ENCODE measurements at places on chromosomes 5 and 9. TPM values are rescaled to one million over a fixed set of nuclear protein-coding genes. Genes with fewer than 3 reads are reported as not detected.

DNA sequence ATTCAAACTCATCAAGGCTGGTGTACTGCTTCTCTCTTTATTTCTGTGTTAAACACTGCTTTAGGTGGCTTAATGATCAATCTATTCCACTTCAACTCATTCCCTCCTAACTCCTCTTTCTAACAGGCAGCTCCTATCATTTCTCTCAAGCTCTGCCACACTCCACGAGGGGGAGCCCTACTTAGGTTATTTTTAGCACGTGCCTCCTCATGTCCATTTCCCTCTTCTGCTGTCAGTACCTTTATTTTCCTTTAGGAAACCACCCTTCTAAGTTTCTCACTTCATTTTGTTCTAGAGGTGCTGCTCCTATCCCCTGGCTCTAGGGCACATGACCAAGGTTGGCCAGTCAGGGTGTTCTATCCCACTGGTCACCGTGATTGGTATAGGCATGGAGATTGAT lies 6.7 kb upstream of the BRINP1 start:
- H3K4me3 ChIP-seq: no peak overlapping the region
- no peaks in the 10 kb centered on the region for H3K4me1 ChIP-seq
- H3K36me3 ChIP-seq: no peaks in the 10 kb centered on the region
- DNase-seq: no peak

DNA sequence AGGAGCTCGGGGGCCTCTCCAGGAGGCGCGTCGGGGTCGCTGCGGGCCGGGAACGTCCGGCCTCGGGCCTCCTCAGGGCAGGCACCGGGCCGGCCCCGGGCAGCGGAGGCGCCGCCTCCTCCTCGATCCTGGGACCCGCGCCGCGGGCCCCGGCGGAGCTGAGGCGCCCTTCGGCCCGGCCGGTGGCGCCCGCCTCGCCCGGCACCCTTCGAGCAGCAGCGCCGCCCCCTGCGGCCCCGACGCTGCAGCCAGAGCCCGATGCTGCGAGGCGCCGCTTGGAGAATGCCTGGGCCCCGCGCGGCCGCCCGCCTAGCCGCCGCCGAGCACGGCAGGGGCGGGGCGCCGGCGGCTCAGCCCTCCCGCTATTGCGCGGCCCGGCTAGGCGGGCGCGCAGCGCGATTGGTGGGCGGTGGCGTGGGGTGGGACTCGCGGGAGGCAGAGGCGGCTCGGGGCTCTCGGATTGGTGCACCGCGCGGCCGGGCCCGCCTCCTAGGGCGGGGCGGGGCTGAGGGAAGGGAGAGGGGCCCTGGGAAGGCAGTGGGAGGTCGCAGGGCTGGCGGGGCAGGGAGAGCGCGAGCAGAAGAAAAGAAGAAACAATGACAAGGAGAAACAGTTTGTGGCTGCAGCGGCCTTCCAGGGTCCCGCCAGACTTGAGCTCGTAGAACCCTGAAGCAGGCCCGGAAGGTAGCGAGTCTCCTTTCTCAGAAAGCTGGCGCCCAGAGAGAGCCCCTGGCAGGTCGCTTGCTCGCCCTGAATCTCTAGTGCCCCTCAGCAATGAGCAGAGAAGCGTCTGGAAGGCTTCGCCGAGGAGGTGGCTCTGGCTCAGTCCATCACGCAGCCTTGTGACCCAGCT lies at the start of gene EEIG1:
Gene EEIG1 (minus strand): TSS at position 284 of the 853 bp plus-strand sequence. CDS start 852 bp downstream, outside the sequence.
- peaks cover 50% of the 10 kb centered on the region for H3K4me1 ChIP-seq
- H3K36me3 ChIP-seq: no peaks in the 10 kb centered on the region
- H3K27ac ChIP-seq: peak within 1 kb of the TSS; percentile 88

DNA sequence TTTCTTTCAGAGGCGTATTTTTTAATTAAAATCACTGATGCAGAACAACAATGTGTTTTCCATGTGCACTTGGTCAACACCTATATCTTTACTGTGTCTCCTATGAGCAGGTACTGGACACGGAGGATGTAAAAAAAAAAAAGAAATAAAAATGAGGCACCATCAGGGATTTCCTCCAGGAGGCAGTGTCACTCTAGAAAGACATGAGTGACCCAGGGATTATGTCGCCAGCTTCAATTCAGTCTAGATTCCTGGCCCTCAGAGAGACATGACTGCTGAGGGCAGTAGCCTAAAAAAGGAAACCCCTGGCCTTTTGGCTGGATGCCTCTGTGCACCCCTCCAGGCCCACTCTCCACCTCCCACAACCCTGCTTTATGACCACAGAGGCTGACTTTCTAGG lies 18.3 kb upstream of the IL33 start:
- no peak overlapping the region for H3K27ac ChIP-seq
- H3K36me3 ChIP-seq: no peaks in the 10 kb centered on the region
- no peak overlapping the region for H3K4me3 ChIP-seq
- peaks cover 30% of the 10 kb centered on the region for H3K4me1 ChIP-seq
- no peaks in the 10 kb centered on the region for H3K27me3 ChIP-seq
- DNase-seq: peak; percentile 18

GRCh38 chr9:100011062-100011681 lies 87.6 kb downstream of the ERP44 start:
- H3K4me3 ChIP-seq: no peak overlapping the region
- H3K27ac ChIP-seq: no peak overlapping the region
- H3K27me3 ChIP-seq: no peaks in the 10 kb centered on the region
- H3K4me1 ChIP-seq: no peaks in the 10 kb centered on the region

DNA sequence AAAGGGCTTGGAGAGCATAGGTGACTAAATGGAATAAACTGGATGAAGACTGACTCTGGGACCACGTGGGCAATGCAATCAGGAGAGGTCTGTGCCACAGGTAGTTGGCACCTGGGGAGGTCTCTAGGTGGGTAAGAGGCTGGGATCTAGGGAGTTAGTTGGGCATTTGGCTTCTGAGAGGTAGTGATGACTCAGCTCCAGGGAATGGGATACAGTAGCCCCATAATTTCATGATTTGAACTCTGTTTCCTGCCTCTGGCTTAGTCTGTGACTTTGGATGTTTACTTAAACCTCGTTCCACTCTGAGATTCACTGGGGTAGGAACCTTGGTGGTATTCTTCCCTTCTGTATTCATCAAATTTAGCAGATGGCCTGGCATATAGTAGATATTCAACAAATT lies 240.8 kb downstream of the KIF4B start:
- no peaks in the 10 kb centered on the region for H3K27me3 ChIP-seq
- no peak overlapping the region for H3K27ac ChIP-seq
- no peaks in the 10 kb centered on the region for H3K36me3 ChIP-seq
- no peaks in the 10 kb centered on the region for H3K4me1 ChIP-seq
- no peak overlapping the region for H3K4me3 ChIP-seq

- no peaks in the 10 kb centered on the region for H3K4me1 ChIP-seq
- no peak overlapping the region for H3K4me3 ChIP-seq
- DNase-seq: no peak
- H3K27ac ChIP-seq: no peak overlapping the region
- no peaks in the 10 kb centered on the region for H3K27me3 ChIP-seq
Observed at GRCh38 chr5:98510143-98510985, 263.1 kb upstream of the RGMB start.

GRCh38 chr9:85056203-85056572 lies 386.7 kb downstream of the NTRK2 start:
- H3K27ac ChIP-seq: no peak overlapping the region
- no peak for DNase-seq
- no peaks in the 10 kb centered on the region for H3K4me1 ChIP-seq
- no peaks in the 10 kb centered on the region for H3K27me3 ChIP-seq
- H3K4me3 ChIP-seq: no peak overlapping the region
- H3K36me3 ChIP-seq: no peaks in the 10 kb centered on the region

GRCh38 chr9:109269081-109269480 lies 51.8 kb downstream of the EPB41L4B start:
- no peak overlapping the region for H3K4me3 ChIP-seq
- H3K4me1 ChIP-seq: no peaks in the 10 kb centered on the region
- no peak for DNase-seq
- no peaks in the 10 kb centered on the region for H3K27me3 ChIP-seq

GRCh38 chr5:122182491-122182921 lies 53.2 kb downstream of the ZNF474 start:
- H3K4me1 ChIP-seq: peaks cover 39% of the 10 kb centered on the region
- peak; percentile 44 for DNase-seq
- no peak overlapping the region for H3K4me3 ChIP-seq
- H3K36me3 ChIP-seq: no peaks in the 10 kb centered on the region
- H3K27me3 ChIP-seq: no peaks in the 10 kb centered on the region

DNA sequence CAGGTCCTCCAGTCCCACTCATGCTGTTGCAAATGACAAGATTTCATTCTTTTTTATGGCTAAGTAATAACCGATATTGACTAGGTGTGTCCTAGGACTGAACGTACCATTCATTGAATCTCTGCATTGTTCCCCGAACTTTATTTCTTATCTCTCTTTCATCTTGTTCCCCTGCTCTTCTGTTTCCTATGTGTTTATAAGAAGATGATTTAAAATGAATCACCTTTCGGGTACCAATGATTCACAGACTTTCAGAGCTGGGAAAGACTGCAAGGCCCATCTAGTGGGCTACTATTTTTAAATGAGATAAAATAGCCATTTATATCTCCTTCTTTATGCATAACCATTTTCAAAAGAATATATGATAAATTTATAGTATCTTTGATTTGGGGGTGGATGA lies 133.0 kb downstream of the CDH18 start:
- H3K36me3 ChIP-seq: no peaks in the 10 kb centered on the region
- H3K27me3 ChIP-seq: no peaks in the 10 kb centered on the region
- H3K4me3 ChIP-seq: no peak overlapping the region
- no peaks in the 10 kb centered on the region for H3K4me1 ChIP-seq

GRCh38 chr5:79182141-79182540 lies 53.8 kb upstream of the JMY start:
- no peaks in the 10 kb centered on the region for H3K36me3 ChIP-seq
- no peak overlapping the region for H3K27ac ChIP-seq
- no peaks in the 10 kb centered on the region for H3K27me3 ChIP-seq
- H3K4me1 ChIP-seq: no peaks in the 10 kb centered on the region

- H3K27me3 ChIP-seq: no peaks in the 10 kb centered on the region
- H3K36me3 ChIP-seq: no peaks in the 10 kb centered on the region
- no peak overlapping the region for H3K27ac ChIP-seq
- H3K4me3 ChIP-seq: no peak overlapping the region
- no peaks in the 10 kb centered on the region for H3K4me1 ChIP-seq
- no peak for DNase-seq
Observed at GRCh38 chr5:160602744-160603143, 181.1 kb downstream of the PTTG1 start.

GRCh38 chr5:76684756-76685519 lies 31.0 kb upstream of the F2R start:
- H3K27me3 ChIP-seq: no peaks in the 10 kb centered on the region
- no peak for DNase-seq
- no peak overlapping the region for H3K4me3 ChIP-seq
- H3K4me1 ChIP-seq: peaks cover 32% of the 10 kb centered on the region

- H3K27ac ChIP-seq: no peak overlapping the region
- DNase-seq: no peak
- no peak overlapping the region for H3K4me3 ChIP-seq
- no peaks in the 10 kb centered on the region for H3K4me1 ChIP-seq
- H3K36me3 ChIP-seq: no peaks in the 10 kb centered on the region
Observed at GRCh38 chr9:130159057-130159456, 13.1 kb upstream of the NCS1 start.

DNA sequence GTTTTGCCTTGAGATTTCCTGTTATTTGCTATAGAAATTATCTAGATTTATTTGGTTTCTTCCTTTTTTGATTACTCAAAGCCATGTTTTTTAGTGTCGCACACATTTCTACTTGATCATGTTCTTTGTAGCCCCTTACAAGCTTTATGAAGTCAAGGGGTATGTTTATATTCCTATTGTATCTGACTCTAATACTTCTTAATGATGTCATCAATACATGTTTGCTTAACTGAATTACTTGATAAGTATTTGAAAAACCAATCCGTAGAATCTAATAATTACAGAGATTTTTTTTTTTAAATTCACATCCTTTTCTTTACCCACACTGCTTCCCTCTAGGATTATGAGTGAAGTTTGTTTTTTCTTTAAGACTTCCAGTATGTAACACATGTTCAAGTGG lies 53.0 kb downstream of the CDC42SE2 start:
- no peak overlapping the region for H3K4me3 ChIP-seq
- no peaks in the 10 kb centered on the region for H3K4me1 ChIP-seq
- peaks cover 38% of the 10 kb centered on the region for H3K36me3 ChIP-seq
- no peak overlapping the region for H3K27ac ChIP-seq
- H3K27me3 ChIP-seq: no peaks in the 10 kb centered on the region

GRCh38 chr9:121717141-121717991 lies 65.9 kb downstream of the DAB2IP start:
- H3K4me1 ChIP-seq: peaks cover 100% of the 10 kb centered on the region
- H3K4me3 ChIP-seq: no peak overlapping the region
- H3K27ac ChIP-seq: no peak overlapping the region
- no peak for DNase-seq

DNA sequence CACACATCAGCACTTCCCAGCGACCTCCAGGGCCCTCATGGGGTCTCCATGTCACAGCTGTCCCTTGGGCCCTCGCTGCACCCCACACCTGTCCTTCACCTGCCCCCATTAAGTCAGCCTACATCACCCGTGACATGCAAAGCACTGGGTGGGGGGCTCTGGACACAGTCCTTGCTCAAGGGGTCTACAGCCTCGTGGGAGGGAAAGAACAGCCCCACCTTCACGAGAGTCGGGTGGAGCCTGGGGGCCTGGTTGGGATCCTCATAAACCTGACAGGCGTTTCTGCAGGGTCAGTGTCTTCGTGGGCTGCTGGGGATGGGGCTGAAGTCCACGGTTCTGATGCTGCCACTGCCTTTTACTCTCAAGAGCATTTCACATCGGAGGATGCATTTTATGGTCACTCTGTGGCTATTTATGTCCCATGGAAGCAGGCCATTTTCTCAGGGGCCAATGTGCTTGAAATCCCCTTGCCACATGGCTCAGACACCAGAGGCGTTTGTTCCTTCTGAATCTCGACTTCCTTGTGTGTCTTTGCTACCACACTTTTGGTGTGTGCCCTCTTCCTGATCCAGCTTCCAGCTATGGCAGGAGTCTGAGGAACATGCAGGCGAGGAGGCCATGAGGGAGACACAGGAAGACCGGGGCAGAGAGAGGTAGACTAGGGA lies at the start of gene OR2V1:
Gene OR2V1 (minus strand): TSS at position 338 of the 665 bp plus-strand sequence. CDS start 5,865 bp downstream, outside the sequence.
- no peak for DNase-seq
- H3K36me3 ChIP-seq: no peaks in the 10 kb centered on the region
- H3K4me3 ChIP-seq: no peak within 1 kb of the TSS
- peaks cover 28% of the 10 kb centered on the region for H3K27me3 ChIP-seq
- no peak within 1 kb of the TSS for H3K27ac ChIP-seq

GRCh38 chr9:113446323-113446740 lies 17.2 kb upstream of the RGS3 start:
- no peaks in the 10 kb centered on the region for H3K27me3 ChIP-seq
- H3K4me3 ChIP-seq: no peak overlapping the region
- peaks cover 2% of the 10 kb centered on the region for H3K4me1 ChIP-seq
- DNase-seq: no peak
- peak overlapping the region; percentile 74 for H3K27ac ChIP-seq

- no peaks in the 10 kb centered on the region for H3K27me3 ChIP-seq
- H3K27ac ChIP-seq: peak overlapping the region; percentile 84
- H3K4me3 ChIP-seq: no peak overlapping the region
- no peaks in the 10 kb centered on the region for H3K36me3 ChIP-seq
- H3K4me1 ChIP-seq: peaks cover 82% of the 10 kb centered on the region
Observed at GRCh38 chr5:149452665-149453617, 73.8 kb upstream of the IL17B start.

GRCh38 chr5:91140657-91141056 lies 242.5 kb downstream of the ARRDC3 start:
- H3K36me3 ChIP-seq: no peaks in the 10 kb centered on the region
- H3K27me3 ChIP-seq: no peaks in the 10 kb centered on the region
- no peak overlapping the region for H3K27ac ChIP-seq
- no peak for DNase-seq

PTGES gene
- 5.7 TPM for polyA plus RNA-seq

C6 gene
- polyA plus RNA-seq: 10.4 TPM

SOWAHA gene
- 0.07 TPM for polyA plus RNA-seq

TAF11L9 gene
- polyA plus RNA-seq: not detected

MPDZ gene
- polyA plus RNA-seq: 28.0 TPM

ELL2 gene
- polyA plus RNA-seq: 30.7 TPM

BSPRY gene
- polyA plus RNA-seq: 2.8 TPM

SOHLH1 gene
- not detected for polyA plus RNA-seq

PKD2L2 gene
- polyA plus RNA-seq: 0.06 TPM

SCGB3A2 gene
- 0.17 TPM for polyA plus RNA-seq

IRX1 gene
- polyA plus RNA-seq: 0.77 TPM

NDST1 gene
- polyA plus RNA-seq: 15.9 TPM
